ENCODE measurements at places on chromosomes 13 and 19.

GRCh38 chr19:13062317-13062716 lies 40.3 kb downstream of the LYL1 start:
- DNase-seq, result no peak

DNA sequence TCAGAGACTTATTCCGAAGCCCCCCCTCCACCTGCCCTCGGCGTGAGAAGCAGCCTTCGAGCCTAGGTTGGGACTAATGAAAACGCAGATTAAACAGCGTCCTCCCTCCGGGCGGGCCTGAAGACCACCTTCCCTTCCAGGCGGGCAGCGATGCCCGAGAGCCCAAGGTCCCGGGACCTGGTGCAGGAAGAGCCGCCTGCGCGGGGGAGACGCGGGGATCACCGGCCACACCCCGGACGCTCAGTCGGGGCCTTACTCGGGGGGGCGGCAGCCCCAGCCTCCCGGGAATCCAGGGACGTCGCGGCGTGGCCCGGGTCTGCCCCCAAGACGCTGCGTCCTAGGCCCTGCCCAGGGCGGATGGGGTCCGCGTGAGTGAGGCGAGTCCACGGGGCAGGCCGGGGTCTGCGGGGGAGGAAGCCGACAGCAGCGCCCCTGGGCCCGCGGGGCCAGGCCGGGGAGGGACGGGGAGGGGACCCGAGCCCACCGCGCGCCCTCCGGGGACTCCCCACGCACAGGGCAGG lies 33.3 kb upstream of the SPACA7 start:
- DNase-seq, result no peak

- DNase-seq, result no peak
Observed at GRCh38 chr13:98921786-98922185, 56.1 kb downstream of the DOCK9 start.

DNA sequence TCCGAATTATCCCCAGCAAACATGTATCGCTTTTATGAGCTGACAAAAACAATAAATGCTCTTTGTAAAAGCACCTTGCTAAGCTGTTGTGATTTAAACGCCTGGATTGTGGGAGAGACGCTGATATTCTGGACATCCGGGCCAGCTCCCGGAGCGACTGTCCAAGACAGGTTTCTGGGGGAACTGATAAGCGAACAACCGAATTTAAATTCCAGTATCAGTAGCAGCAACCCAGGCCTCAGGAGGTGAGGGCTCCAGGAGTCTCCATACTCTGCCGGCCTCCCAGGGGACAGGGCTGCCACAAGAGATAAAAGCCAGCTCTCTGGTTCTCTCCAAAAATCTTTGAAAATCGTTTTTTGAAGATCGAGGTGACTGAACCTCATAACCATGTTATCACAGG lies 50.3 kb upstream of the VSTM2B start:
- no peak for DNase-seq

DNA sequence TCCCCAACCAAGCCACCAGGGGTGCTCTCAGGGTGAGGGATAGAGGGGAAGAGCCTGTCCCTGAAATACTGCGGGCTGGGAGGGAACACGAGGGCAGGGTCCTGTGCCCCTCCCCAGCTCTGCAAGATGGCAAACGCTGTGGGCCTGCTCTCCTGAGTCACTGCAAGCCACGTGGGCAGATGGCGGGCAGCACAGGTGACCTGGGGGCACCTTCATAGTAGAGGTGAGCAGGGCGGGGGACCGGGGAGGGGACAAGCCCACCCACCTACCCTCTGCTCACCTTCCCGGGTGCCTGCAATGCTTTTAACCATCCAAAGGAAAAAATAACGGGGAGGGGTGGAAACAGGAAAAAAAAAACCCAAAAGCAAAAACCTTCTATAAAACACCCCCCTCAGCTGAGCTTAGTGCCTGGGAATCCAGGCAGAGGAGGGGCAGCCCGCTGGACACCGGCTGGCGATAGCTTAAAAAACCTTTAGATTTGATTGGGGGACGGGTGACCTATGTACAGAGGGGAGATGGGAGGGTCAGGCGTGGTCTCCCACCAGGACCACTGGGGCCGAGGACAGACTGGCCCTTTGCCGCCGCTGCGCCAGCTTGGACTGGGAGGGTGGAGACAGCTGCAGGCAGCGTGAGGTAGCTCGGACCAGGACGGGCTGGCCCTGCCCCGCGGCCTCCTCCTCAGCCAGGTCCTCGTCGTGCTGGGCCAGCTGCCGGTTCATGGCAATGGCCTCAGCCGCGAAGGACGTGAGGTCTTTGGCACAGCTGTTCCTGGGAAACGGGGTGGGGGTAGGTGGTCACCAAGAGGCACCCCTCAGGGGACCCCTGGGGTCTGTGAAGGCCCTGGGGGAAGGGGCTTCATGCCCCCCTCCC lies 11.7 kb downstream of the MKNK2 start:
- no peak for DNase-seq

- no peak for DNase-seq
Observed at GRCh38 chr13:93450761-93451160, 224.2 kb downstream of the GPC6 start.
